Right ventricle myocardium inferior (tissue), 1 donor: ENCODE measurements at places on chromosomes 4 and X.

DNA sequence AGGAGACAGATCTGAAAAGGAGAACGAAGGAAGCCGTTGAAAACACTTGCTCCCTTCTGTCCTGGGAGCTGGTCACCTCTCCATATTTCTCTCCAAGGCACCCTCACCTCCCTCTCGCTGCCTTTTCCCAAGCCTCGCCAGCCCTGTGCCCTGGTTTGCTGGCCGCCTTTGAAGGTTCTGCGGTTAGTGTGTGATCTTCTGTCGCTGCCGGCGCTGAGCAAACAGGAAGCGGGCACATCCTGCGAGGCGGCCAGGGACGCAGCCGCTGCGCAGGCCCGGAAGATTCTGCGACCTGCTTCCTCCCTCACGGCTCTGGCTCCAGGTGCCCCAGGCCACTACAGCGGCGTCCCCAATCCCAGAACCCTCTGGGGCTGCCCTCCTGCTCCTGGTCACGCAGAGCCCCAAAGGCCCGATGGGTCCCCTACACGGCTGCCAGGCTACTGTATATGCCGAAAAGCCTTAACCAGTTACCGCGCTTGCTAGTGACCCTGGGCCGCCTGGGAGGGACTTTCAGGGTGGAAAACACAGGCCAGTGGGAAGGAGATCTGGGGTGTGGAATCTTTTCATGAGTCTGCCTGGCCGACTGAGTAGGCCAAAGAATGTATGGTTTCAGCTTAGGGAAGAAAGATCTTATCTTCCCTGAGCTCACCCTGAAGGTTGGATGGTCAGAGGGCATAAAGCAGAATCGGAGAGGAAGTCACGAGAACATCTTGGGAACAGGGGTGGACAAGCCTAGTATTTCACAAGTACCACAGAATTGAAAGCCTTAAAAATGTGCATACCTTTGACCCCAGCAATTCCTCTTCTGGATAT, 2.3 kb upstream of the SASH3 start:
- peak; percentile 81 for DNase-seq

- DNase-seq: no peak
Observed at GRCh38 chr4:37561196-37561802, 124.9 kb downstream of the RELL1 start.

- no peak for DNase-seq
Observed at GRCh38 chrX:40063555-40063954, 34.2 kb downstream of the BCOR start.

GRCh38 chr4:4849106-4849505, 10.4 kb upstream of the MSX1 start:
- no peak for DNase-seq

GRCh38 chr4:32340591-32340990, 1620.4 kb downstream of the PCDH7 start:
- DNase-seq: no peak

DNA sequence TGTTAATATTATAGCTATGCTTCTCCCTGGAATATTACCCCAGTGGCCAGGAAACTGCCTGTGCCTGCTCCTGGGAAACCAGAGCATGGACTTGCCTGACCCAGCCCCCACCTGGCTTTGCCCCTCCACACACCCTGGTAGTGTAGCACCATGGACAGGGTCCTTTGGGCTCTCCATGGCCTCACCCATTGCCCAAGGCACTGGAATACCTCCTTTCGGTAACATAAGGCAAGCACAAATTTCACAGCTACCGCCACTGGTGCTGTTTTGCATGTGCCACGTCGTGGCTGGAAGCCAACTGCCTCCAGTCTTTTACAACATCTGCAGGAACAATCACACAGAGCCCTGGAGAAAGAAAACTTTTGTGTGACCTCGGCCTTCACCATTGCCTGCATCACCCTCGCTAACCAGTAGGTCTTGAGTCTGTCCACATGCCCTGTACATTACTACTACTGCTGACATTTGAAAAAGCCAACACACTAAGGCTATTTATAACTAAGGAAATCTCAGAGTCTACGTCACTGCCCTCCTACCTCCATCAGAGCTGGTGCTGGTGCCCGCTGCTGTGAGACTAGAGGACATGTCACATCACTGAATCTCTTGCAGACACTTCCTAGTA, 47.7 kb downstream of the HPGD start:
- DNase-seq: no peak

DNA sequence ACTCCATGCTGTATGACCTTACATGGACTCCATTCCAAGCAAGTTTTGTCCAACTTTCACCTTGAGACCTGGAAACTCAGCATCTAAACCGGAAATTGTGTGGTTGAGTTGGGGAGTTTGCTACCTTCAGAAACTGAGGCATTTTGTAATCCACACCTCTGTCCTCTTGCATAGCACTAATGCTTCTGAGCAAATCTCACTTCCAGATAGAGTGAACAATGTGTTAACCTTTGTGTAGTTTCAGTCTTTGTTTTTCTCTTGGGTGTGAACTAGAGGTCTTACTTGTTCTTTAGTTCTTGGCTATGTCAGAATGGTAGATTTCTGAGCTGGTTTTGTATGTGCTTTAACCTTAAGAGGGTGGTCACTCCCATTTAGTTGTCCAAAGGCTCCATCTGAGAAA, 48.1 kb upstream of the TCEAL2 start:
- no peak for DNase-seq

DNA sequence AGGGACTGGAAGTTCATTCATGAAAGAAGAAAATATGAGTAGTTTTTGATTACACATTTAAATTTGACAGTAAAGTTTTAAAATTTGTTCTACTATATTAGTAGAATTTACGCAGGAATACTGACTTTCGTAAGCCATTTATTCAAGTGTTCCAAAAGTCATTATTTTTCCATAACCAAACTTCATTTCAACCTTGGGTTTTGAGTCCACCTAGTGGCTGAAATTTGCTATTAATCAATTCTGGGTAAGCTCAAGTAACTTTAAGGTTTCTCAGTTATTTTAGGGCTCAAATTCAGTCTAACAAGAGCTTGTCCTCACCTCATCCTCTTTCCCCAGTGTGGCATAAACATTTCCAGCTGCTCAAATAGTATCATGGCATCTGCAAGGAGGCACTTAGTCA, 175.4 kb downstream of the SH3BGRL start:
- no peak for DNase-seq

DNA sequence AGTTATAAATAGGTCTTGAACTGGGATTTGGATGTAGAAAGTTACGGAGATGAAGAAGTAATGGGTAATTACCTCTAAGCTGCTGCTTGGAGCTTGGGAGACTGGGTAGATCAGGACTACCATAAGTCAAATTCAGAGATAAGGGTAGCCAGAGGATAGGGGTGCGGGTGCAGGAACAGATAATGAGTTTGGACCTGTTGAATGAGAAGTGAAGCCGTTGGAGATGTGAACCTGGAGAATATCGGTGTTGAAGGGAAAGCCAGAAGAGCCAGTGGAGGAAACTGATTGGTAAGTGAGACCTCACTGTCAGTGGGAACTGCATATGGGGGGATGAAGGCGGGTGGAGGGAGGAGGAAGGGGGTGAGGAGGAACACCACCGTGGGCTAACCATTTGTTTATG, 618 bp upstream of the FOXO4 start:
- DNase-seq: no peak

GRCh38 chr4:185016946-185017758, 1.1 kb upstream of the HELT start:
- DNase-seq: no peak

- DNase-seq: no peak
Observed at GRCh38 chrX:107818900-107819521, 6.7 kb upstream of the MID2 start.

DNA sequence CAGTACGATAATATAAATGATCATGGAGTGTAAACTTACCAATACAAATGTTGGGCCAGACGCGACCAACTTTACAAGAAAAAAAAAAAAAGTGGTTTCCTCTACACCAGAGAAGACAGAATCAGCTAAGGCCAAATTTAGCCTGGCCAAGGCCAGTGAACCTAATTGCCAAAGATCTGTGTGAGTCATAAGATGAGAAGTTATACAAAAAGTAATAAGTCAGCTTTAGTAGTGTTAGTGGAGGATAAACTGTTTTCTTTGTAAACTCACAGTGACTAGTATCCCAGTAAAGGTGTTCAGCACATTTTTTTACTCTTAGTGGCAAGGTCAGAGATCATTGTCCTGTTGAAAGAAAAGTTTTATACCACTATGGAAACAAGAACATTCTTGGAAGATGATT, 531.4 kb upstream of the TECRL start:
- no peak for DNase-seq

GRCh38 chr4:40372651-40373050, 37.5 kb downstream of the CHRNA9 start:
- no peak for DNase-seq

GRCh38 chr4:89242864-89243732, 64.5 kb downstream of the GPRIN3 start:
- no peak for DNase-seq

- DNase-seq: no peak
Observed at GRCh38 chrX:78693536-78693935, 34.4 kb upstream of the RTL3 start.

- no peak for DNase-seq
Observed at GRCh38 chr4:15881820-15882219, 56.7 kb downstream of the FGFBP1 start.

GRCh38 chr4:150867148-150867547, 147.9 kb downstream of the LRBA start:
- no peak for DNase-seq

DNA sequence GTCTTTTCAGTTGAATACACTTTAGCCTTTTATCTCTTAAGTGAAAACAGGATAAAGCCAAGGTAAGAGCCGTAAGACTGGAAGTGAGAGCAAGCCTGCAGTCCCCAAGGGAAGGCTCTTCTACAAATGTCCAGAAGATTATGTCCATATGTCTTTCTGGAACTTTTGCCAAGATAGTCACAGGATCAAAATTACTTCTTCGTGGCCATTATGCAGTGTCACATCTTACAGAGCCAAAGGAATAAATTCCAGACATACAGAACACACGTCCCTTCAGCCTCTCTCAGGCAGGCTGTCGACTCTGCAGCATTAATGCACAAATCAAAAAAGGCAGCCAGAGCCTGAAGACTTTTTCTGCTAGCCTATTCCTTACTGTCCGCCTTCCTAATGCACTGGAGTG, 10.9 kb upstream of the GATB start:
- no peak for DNase-seq

DNA sequence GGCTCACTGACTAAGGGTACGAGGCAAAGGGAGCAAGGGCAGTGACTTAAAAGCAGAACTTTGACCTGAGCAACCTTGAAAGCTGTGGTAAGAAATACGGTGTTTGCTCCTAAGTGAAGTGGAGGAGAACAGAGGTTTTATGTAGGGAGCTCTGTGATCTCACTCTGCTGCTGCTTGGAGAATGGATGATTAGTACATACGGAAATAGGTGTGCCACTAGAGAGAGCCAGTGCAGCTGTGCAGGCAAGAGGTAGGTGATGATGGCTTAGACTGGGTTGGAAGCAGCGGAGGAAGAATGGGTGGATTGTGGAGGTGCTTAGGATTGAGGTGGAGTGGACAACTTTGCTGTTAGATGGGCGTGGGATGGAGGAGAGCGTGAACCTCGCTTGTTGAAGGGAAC, 85.0 kb downstream of the FAM193A start:
- DNase-seq: no peak

DNA sequence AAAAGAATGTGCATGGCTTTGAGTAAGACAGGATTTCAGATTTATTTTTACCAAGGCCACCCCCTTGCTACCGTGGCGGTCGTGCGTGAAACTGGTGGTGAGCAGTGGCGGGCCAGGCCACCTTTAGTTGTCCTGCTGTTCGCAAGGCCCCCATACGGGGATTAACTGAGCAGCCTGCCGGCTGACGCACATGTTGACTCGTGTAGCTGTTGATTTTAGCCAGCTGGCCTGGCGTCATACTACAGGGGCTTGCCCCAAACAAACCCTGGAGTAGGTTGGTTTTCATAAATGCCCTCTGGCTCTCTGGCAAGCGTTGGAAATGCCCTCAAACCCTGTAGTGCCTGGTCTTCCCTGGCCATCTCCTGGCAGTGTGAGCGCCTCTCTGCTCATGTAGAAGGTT, 28.4 kb downstream of the WFS1 start:
- no peak for DNase-seq

DNA sequence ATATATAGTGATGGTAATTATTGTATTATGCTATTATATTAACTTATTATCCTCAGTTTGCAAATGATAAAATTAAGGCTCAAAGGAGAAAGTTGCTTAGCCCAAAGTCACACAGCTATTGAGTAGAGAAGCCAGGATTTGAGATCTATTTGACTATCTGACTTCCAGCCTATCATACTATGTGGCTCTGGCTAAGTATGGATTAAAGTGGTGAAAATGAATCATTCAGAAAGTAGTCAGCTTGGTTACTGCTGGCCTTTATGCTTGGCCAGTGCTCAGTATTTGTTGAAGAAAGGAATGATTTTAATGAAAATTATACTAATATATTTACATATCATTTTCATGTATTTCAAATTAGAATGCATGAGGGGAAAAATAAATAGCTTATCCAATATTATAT, 219.8 kb downstream of the SHROOM3 start:
- DNase-seq: no peak

- no peak for DNase-seq
Observed at GRCh38 chr4:46124773-46125413, 1.0 kb upstream of the GABRG1 start.

GRCh38 chr4:182806259-182807252, 110.6 kb downstream of the DCTD start:
- DNase-seq: peak; percentile 87

DNA sequence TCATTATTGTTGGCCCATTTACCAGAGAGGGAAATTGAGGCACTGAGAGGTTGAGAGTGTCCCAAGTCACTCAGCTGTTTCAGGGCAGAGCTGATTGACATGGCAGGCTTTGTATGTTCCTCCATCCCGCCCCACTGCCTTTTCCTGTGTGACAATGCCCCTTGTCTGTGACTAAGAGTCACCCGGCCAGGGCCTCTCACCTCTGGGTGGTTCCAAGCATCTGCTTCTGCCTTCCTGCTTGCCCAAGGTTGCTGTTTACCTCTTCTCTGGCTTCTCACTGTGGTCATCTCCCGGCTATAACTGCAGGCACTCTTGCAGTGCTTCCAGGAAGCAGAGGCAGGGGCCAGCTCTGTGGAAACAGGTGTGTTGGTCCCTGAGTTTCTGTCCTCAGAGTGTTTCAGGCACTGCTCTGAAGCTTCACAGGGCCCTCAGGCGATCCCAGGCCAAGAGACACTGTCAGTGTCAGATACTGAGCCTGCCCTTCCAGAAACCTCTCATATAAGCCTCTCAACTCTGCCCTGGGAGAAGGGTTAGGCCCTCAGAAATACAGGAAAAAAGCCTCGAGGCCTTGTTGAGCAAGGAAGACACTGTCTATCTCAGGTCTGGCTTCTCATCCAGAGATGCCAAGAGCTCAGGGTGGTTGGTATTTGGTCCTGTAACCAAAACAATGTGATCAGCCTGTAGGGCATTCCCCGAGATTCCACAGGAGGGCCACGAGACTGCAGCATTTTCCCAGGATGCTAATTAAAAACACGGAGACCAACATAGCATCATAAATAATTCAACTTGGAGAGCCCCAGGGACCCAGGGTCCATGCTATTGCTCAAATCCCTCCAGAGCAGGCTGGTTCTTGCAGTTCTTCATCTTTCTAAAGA, 42.0 kb upstream of the PROM1 start:
- no peak for DNase-seq

GRCh38 chrX:14309431-14309830, 219.9 kb upstream of the GLRA2 start:
- no peak for DNase-seq
